NCI-H510A treated with DMSO at 0.1 percent for 48 hours (cell line): ENCODE measurements at places on chromosomes 2 and 18.
A peak's percentile ranks its signal among the peaks of the same experiment; 100 is the strongest.

GRCh38 chr2:110847651-110848050 lies 115.3 kb downstream of the ACOXL start:
- DNase-seq, result no peak

GRCh38 chr18:5879479-5879882 lies 15.8 kb downstream of the TMEM200C start:
- DNase-seq, result peak; percentile 58

DNA sequence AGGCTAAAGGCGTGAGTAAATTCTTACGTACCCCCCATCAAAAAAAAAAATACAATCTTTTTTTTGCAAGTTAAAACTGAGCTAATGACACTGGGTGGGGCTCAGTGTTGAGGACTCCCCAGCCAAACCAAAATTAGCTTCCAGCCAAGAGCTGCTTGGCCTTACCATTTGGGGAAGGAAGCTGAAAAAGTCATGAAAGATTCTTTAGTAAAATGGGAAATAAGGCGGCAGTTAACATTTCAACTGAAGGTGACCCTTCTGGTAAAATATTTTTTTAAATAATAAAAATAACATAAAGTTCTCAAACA lies 16.4 kb downstream of the SMAD7 start:
- DNase-seq, result no peak

- peak; percentile 5 for DNase-seq
Observed at GRCh38 chr2:47061944-47062678, 93.0 kb downstream of the STPG4 start.

DNA sequence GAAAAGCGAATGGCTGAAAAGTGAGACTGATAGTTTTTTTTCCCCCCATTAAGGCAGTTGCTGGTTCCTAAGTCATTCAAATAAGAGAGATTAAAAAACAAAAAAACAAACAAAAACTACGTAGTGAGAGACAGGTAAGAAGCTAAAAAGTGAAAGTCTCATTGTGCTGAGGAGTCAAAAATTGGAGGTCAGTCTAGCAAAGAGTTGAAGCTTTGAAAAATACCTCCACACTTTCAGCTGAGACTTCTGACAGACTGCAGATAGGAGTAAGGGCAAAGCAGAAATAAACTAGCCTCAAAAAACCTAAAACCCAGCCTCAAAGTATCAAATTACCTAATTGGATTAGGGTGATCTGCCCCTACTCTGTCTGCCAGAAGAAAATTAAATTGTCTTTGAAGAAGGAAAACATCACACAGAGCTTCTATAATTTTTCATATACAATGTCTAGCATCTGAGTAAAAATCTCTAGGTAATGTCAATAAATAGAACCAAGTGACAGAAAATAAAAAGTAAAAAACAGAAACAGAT lies 10.9 kb upstream of the EIF2AK3 start:
- DNase-seq, result no peak

- DNase-seq, result no peak
Observed at GRCh38 chr2:180539541-180539940, 440.9 kb upstream of the UBE2E3 start.

- DNase-seq, result no peak
Observed at GRCh38 chr2:1069847-1070246, 119.2 kb downstream of the SNTG2 start.

DNA sequence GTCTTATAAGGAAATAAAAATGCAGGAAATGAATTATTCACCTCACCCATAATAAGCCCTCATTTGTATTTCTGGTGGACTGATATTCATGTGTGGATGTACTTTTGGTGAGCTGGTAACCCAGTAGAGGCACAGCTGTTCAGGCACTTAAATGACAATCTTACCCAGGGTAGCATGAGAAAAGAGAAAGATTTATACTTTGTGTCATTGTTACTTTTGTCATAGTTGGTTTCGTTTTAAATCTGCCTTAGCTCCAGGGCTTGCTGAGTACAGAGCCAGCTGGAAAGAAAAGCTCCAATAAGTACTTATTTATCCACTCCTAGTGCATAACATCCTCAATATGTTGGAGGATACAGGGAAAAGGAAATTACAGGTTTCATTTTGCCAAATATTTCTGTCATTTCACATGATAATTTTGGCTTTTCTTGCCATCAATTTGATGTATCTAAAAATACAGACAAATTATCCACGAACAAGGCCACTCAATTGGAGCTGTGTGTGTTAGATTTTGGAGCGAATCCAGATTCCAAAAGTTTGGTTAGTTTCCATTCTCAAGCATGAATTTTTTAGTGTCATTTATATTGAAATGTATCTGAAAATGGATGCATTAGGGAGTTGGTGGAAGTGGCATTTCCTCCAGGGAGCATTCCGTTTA lies 1276.1 kb upstream of the FAM98A start:
- DNase-seq, result no peak

DNA sequence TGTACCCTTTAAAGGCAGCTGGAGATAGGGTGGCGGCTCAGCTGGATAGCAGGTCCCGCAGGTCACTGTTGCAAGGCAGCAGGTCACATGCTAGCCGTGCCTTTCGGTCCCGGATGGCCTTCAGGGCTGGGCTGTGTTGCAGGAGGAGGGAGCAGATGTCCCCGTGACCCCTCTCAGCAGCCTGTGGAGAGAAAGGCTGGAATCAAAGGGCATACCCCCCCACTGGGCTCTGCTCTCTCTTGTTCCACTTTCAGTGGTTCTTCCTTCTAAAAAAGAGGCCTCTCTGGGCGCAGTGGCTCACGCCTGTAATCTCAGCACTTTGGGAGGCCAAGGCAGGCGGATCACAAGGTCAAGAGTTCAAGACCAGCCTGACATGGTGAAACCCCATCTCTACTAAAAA lies 4.4 kb upstream of the ANKRD23 start:
- no peak for DNase-seq
